Fibroblast of villous mesenchyme (primary cell): ENCODE measurements at places on chromosomes 12 and 14. TPM values are rescaled to one million over a fixed set of nuclear protein-coding genes. Genes with fewer than 3 reads are reported as not detected.

FAM177A1 gene
- total RNA-seq, result 39.9 and 43.6 TPM in 2 replicates

OTOGL gene
- under 0.01 TPM in 2 replicates for total RNA-seq

OR6C2 gene
- total RNA-seq, result not detected in 2 replicates

SP7 gene
- total RNA-seq, result not detected in 2 replicates

LYZ gene
- total RNA-seq, result not detected in 2 replicates

FITM1 gene
- total RNA-seq, result not detected in 2 replicates

SMIM41 gene
- total RNA-seq, result 0.32 and 0.43 TPM in 2 replicates

DNA sequence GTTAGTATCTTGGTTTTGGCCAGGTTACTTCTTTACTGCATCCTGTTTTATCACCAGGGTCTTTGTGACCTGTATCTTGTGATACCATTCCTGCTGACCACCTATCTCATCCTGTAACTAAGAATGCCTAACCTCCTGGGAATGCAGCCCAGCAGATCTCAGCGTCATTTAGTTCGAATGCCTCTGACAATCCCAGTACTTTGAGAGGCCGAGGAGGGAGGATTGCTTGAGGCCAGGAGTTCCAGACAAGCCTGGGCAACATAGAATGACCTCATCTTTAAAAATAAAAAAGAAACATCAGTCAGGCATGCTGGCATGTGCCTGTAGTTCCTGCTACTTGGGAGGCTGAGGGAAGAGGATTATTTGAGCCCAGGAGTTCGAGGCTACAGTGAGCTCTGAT is 206.5 kb downstream of the SUDS3 start:
- DNase-seq, result no peak

DNA sequence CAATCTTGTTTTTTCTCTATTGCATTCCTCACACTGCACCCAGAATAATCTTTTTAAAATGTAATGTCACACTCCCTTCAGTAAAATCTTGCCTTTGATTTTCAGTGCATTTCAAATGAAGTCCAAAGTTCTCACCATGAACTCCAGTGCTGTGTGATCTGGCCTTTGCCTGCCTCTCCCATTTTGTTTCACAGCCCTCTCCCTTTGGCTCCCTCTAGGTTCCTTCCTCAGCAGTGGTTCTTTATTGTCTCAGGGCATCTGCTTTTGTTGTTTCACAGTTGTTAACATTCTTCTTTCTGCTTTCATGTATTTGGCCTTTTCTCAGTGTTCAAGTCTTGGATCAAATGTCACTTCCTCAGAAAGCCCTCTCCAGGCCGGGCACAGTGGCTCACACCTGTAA is 84.5 kb upstream of the AMN1 start:
- peak; percentile 8 for DNase-seq

- no peak for DNase-seq
Measured at GRCh38 chr14:46573498-46573897, 78.1 kb downstream of the RPL10L start.

DNA sequence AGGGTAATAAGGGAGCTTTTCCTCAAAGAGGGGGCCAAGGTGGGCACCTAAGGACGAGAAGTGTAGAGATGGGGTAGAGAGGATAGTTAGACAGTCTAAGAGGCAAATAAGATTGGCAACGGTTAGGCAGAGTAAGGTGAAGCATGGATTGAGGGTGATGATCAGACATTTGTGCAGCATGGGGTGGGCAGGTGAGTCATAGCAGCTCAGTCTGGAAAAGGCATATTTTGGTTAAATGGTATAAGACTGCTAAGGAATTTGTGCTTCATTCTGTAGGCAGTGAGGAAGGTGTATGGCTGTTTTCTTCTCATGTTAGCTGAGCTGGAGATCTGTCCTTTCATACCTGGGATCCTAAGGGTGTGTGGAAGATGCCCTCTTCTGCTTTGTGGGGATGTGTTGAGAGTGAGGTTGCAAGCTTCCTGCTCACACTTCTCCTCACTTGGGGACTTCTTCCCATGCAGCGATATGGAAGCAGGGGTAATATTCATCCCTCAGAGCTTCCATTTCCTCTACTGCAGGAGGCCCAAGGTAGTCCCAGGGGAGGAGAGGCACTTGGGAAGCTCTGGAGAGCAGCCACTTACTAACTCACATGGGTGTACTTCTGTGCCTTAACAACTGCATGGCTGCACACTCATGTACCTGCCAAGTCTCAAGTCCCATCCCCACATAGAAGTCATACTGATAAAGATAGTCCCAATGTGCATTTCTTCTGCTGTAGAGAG is 28.9 kb downstream of the GSG1 start:
- DNase-seq, result no peak

- no peak for DNase-seq
Measured at GRCh38 chr12:15939111-15939510, 28.0 kb downstream of the DERA start.

DNA sequence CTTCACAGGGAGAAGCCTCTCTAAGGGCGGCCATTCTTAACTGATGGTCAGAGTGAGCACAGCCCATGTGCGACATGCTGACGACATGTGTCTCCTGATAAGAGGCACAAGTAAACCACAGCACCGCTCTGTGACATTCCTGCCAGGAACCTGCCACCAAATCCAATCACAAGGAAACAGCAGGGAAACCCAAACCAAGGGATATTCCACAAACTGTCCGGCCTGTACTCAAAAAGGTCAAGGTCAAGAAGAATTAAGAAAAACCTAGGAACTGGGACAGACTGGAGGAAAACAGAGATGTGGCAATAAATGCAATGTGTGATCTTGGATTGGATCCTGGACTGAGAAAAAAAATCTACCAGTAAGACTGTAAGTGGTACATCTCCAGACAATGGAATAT is 91.9 kb downstream of the SYNE3 start:
- DNase-seq, result peak; percentile 74

GRCh38 chr12:32926963-32927362 is 30.4 kb upstream of the PKP2 start:
- DNase-seq, result no peak

DNA sequence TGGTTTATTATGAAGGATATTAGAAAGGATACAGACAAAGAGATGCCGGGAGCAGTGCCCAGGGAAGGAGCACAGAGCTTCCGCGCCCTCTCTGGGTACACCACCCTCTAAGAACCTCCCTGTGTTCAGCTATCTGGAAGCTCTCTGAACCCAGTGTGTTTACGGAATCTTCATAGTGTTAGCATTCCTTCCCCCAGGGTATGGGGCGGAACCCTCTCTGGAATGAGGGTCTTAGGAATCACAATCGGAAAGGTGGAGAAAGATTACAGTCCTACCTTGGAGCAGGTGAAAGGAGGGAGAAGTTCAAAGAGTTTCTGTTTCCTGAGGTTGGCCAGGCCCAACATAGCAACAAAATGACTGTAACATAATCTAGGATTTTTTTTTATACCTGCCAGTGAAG is 6.8 kb upstream of the NUDT4 start:
- no peak for DNase-seq

DNA sequence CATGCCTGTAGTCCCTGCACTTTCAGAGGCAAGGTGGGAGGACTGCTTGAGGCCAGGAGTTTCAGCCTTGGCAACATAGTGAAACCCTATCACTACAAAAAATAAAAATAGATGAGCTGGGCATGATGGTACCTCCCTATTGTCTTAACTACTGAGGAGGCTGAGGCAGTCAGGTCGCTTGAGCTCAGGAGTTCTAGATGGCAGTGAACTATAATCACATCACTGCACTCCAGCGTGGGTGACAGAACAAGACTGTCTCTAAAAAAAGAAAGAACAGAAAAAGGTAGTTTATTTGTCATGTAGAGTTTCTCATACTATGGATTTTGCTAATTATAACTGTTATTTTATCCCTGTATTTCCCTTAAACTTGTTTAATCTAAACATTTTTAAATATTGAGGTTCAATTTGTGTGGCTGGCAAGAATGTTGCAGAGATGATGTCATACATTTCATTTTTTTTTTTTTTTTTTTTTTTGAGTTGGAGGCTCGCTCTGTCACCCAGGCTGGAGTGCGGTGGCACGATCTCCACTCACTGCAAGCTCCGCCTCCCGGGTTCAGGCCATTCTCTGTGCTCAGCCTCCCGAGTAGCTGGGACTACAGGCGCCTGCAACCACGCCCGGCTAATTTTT is 39.7 kb upstream of the ATF7IP start:
- no peak for DNase-seq

DNA sequence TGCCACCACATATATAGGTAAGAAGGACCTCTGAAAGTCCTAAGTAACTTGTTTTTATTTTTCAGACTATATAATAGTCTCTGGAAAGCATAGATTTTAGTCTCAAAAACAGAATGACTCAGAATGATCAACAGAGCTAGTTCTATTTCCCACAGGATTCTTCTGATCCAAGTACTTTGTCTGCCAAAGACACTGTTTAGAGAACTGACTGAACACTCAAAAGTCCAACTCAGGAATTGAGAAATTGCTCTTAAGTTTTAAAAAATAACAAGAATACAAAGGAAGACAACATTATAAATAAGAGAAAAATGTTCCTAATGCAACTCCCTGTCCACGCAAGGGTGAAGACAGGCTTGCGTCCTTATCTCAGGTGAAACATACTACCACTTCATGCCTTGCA is 29.0 kb downstream of the LGMN start:
- DNase-seq, result peak; percentile 54

DNA sequence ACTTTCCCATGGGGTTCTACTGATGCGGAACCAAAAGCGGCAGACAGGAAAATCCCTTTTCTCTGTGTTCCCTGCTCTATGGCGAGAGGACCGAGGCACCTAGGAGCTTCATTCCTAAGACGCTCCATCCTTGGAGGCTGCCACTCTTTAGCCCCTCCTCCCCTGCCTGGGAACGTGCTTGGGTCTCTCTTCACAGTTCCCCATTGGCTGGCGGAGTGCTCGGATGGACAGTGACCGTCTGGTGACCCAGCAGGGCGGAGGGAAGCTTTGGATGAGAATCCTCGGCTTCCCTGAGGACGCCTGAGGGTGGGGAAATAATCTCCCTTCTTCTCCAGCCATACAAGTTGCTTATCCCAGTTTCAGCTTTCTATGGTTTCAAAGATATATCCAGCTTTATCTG is 37.3 kb downstream of the KCNA5 start:
- no peak for DNase-seq

DNA sequence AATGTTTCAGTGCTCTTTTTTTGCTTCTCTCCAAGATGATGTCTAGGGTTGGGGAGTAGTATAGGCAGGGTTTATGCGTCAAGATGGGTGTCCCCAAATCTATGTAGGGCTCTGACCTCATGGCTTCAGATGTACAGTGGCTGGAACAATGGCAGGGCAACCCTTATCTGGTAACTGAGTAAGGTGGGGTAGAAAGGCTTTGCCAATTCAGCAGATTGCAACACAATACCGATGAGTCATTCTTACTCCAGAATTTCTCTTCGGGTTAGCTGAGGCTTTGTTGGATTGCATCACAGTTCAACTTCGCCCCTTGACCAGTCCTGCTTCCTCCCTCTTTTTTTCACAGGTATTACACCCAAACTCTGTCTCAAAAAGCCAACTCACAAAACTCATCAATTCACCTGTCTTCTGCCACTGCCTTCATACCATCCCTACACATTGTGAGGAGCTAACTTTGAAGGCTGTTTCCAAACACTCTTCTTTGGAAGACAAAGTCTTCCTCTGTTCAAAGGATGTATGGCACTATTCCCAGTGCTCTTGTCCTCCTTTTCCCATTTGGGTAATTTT is 190.2 kb upstream of the CNOT2 start:
- peak; percentile 83 for DNase-seq

GRCh38 chr12:2557597-2557996 is 237.2 kb upstream of the FKBP4 start:
- no peak for DNase-seq
